Liver (tissue), 10 donors: ENCODE measurements at places on chromosomes 4 and X. TPM values are rescaled to one million over a fixed set of nuclear protein-coding genes. Genes with fewer than 3 reads are reported as not detected.

GABRG1 gene
- total RNA-seq: 0.05 TPM

DCLK2 gene
- total RNA-seq: 0.70 TPM

HAND2 gene
- total RNA-seq: 2.1 TPM

MAGEA2B gene
- total RNA-seq: not detected

GRCh38 chr4:62196338-62196737, 996.2 kb downstream of the ADGRL3 start:
- no peak for DNase-seq

DNA sequence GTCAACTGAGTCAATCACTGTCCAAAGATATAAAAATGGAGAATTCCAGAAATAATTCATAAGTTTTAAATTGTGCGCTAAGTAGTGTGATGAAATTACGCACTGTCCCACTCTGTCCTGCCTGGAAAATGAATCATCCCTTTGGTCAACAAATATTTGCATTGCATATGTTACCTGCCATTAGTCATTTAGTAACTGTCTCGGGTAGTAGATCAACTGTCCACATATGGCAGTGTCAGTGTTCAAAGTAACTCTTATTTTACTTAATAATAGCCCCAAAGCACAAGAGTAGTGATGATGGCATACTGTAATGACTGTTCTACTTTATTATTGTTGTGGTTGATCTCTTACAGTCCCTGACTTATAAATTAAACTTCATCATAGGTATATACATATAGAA, 3.4 kb downstream of the YTHDC1 start:
- DNase-seq: no peak

- peak; percentile 48 for DNase-seq
These were observed 1578.3 kb upstream of the TENM3 start for GRCh38 chr4:180664766-180665368.

GRCh38 chr4:42655921-42656678, 805 bp downstream of the ATP8A1 start:
- peak; percentile 56 for DNase-seq

DNA sequence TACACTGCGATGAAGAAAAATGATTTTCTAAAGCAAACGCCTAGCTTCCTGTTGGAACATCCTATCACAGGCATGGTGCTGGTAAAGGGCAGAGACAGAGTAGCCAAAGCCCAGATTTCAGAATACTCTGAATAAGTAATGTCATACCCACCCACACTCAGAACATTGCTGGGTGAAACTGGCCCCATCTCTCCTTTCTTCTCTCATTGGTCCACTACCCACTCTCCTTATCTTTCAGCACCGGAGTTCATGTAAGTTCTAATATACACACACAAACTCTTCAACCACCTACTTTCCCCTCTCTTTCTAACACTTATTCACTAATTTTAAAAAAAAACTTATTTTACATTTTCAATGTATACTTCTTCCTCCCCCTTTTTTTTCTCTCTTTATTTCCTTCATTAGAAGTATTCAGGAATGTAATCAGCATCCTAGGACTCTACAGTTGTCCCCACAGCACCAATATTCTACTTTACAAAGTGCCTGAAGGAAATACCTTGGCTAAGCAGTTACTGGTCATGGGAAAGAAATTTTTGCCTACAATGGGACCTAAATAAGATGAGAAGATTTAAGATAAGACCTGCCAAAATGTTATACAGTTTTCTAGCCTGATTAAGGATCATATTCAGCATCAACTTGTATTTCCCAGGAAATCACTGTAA, 63.0 kb downstream of the SEC24D start:
- DNase-seq: no peak

DNA sequence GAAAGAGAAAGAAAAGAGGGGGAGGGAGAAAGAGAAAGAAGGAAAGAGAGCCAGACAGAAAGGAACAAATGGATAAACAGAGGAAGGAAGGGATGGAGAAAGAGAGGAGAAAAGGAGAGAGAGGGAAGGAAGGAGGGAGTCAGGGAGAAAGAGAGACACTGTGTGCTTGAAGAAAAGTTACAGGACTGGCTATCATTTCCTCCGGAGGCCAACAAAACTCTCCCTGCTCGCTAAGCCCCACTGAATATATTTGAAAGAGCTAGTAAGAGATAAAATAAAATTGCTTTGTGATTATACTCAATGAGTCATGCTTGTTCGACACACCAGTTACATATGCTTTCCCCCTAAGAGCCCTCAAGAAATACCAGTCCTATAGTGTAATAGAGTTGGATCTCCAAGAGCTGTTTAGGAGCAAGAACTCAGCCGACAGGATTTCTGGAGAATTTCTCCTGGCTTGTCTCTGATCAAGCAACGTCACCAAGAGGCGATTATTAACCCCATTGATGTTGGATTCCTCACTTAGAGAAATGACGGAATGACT, 102.2 kb downstream of the MXRA5 start:
- no peak for DNase-seq

DNA sequence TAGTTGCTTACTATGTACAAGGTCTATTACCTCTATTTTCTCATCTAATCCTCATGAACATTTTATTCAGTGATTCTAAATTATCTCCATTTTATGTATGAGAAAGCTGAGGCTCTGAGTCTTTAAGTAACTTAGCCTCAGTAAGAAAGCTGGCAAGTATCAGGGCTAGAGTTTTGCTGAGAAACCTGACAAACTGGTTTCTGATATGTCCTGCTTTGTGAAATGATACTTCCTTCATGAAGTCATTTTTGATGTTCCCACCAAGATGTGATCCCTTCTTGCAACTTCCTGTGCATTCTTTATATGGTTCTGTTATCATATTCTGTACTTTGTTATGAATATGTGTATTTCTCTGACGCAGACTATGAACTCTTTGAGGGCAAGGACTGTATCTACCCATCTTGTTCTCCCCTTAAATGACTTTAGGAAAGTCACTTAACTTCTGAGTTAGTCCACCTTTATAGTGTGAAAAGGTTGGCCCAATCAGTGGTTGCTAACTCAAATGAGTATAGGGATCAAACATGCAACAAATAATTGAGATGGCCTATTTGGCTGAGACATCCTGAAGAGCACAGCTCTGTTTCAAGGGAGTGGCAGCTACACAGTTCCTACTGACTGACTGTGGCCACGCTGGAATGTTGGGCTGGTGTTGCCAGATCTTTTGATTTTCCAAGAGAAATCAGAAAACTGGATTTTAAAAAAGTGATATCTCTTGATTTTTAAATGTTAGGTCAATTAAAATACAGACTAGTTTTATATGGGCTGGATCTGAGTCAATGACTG, 127.9 kb upstream of the AMOT start:
- no peak for DNase-seq
